ENCODE measurements at places on chromosomes 4 and X.

DNA sequence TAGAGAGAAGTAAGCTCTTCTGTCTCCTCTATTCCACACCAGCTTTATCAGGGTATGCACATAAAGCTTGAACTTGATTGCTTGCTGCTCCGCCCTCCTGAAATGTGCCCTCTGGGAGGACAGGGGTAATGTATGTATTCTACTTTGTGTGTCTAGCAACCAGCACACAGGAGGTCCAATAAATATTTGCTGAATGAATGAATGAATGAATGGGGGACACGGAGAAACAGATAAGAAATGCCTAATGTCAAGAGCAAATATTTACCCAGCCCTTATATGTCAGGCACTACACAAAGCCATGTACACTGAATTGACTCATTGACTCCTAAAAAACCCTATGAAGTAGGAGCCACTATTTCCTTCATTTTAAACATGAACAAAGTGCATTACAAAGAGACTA, 2.3 kb upstream of the MSL3 start:
- DNase-seq: no peak

DNA sequence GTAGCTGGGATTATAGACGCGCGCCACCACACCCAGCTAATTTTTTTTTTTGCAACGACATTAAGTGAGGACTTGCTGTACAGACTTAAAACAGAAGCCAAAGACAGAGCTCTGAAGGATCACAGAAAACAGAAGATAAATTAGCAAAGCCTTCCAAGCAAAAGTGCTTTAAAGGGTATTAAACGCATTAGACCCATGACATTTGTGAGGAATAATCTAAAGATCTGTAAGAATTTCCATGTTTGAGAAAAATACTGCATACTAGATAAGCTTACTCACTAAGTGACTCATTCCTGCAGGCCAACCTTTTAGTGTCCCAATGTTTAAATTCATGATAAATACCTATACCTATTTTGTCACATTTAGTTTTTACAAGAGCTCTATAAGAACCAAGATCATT, 27.4 kb downstream of the SMARCA1 start:
- no peak for DNase-seq

- DNase-seq: no peak
Observed at GRCh38 chr4:100960232-100960631, 387.1 kb downstream of the PPP3CA start.

DNA sequence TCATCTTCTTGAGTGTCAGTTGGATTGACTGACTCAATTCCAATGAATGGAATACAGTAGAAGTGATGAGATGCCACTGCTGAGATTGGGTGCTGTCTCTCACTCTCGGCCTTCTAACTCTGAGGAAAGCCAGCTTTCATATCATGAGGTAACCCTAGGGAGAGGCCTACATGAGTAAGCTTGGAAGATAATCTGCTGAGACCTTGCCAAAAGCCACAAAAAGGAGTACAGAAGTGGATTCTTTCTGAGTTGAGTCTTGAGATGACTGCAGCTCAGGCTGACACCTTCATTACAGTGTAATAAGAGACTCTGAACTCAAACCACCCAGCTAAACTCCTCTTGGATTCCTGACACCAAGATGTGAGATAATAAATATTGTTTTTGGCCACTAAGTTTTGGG, 537.4 kb upstream of the MAGEB18 start:
- no peak for DNase-seq

- no peak for DNase-seq
Observed at GRCh38 chr4:17115583-17115982, 217.1 kb upstream of the LDB2 start.

- no peak for DNase-seq
Observed at GRCh38 chr4:184824081-184824775, 1.5 kb downstream of the ACSL1 start.

GRCh38 chrX:153924149-153924861, 1.8 kb downstream of the ARHGAP4 start:
- DNase-seq: no peak

GRCh38 chr4:79178760-79179159, 147.1 kb downstream of the NAA11 start:
- no peak for DNase-seq

DNA sequence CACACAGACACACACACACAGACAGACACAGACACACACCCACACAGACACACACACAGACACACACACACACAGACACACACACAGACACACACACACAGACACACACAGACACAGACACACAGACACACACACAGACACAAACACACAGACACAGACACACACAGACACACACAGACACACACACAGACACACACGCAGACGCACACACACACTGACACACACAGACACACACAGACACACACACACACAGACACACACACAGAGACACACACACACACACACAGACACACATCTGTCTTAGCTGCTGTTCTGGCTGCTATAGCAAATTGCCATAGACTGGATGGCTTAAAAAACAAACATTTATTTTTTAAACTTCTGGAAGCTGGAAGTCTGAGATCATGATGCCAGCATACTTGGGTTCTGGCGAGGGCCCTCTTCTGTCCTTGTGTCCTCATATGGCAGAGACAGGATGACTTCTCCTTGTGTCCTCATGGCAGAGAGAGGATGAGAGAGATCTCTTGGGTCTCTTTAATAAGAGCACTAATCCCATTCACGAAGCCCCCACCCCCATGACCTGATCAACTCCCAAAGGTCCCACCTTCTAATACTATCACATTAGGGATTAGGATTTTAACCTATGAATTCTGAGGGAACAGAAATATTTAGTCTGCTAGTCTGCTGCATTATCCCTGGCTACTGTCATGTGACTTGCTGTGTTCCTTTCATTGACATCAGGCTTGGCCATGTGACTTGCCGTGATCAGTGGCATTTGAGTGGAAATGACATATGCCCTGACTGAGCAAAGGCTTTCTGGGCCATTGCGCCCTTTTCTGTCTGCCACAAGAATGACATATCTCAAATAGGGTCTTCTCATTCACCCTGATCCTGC, 32.7 kb upstream of the RASGEF1B start:
- no peak for DNase-seq

GRCh38 chrX:30228526-30228925, 1.9 kb upstream of the MAGEB3 start:
- DNase-seq: no peak

DNA sequence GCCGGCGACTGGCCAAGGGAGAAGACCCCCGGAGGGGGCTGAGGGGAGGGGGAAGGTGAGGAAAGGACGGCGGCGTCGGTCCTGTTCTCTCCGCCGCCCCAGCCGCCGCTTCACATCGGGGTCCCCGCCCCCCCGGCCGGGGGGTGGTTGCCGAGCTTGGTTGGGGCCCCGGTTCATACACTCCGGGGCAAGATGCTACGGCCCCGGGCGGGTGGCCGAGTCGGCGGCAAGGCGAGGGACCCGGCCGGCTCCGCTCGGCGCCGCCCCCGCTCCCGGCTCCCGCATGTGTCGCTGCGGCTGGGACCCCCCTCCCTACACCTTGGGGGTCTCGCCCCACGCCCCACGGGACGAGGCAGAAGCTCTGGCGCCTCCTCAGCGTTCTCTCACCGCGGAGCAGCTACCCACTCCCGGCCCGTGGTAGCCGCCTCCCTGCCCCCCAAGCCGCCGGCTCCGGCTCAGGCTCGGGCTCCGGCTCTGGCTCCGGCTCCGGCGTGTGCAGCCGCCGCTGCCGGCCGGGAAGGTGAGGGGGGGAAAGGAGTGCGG, 461 bp downstream of the FBXW7 start:
- DNase-seq: no peak

DNA sequence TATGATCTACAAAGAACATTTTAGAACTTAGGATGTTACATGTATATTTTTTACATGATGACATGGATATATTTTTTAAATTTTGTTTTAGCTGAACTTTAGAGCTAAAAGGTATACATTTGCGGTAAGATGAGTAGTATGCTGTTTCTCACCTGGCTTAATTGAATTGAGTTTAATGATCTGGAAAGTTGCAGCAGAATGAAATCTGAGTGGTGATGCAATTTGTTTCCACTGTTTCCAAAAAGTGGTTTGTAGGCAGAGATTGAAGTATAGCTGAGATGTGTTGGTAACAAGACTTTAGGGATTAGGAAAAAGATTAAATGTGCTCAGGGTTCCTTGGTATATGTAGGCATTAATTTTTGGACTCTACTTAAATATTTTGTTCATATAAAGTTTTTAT, 68.1 kb downstream of the HPF1 start:
- DNase-seq: no peak

- DNase-seq: no peak
Observed at GRCh38 chr4:155646001-155646400, 20.6 kb upstream of the GUCY1A1 start.

- no peak for DNase-seq
Observed at GRCh38 chr4:53147197-53147596, 218.7 kb downstream of the SCFD2 start.

DNA sequence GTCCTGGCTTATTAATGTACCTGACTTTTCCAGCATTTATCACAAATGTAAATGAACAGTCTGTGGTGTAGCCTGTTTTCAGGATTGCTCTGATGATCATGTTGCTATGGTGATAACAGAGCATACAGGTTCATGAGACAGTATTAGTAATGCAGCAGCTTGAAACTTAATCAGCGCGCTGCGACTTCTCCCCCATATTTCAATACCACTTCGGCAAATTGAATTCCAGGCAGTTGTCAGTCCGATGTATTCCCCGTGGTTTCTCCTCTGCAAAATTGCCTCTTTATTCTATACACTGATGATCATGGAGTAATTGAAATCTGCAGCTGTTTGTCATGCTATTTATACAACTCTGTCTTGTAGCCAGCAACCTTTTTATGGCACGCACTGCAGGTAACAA, 239.3 kb downstream of the C4orf33 start:
- no peak for DNase-seq

- DNase-seq: no peak
Observed at GRCh38 chrX:139484591-139484990, 45.9 kb upstream of the F9 start.

GRCh38 chr4:149136951-149137620, 678.6 kb downstream of the IQCM start:
- DNase-seq: no peak

DNA sequence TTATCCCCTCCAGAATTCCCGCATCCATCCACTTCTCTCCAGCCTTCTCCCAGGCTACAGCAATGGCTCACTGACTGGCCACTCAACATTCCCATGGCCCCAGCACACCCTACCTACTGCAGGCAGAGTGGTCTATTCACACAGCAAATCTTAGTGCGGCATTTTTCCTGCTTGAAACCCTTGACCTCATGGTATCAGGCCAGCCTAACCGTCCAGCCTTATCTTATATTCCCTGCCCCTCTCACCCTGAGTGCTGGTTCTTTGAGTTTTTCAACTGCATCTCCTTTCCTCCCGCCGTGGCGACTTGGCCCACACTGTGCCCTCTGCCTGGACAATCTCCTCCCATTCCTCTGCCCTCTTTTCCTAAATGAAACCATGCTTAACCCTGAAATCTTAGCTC, 10.0 kb upstream of the S100G start:
- no peak for DNase-seq

GRCh38 chr4:8932884-8933283, 61.2 kb upstream of the HMX1 start:
- DNase-seq: no peak

- no peak for DNase-seq
Observed at GRCh38 chr4:116736756-116737155, 348.6 kb downstream of the TRAM1L1 start.

DNA sequence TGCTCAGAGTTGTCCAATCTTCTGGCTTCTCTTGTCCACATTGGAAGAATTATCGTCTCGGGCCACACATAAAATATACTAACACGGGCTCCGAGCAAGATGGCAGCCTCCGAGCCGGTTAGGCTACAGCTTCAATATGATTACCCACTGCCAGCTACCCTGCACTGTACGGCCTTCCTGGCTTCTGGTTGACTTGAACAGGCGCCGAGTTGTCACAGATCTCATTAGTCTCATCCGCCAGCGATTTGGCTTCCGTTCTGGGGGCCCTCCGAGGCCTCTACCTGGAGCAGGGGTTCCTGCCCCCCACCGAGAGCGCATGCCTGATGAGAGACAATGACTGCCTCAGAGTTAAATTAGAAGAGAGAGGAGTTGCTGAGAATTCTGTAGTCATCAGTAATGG, 101.2 kb upstream of the NUDT6 start:
- no peak for DNase-seq

GRCh38 chrX:7432901-7433300, 284.9 kb upstream of the PUDP start:
- DNase-seq: no peak

DNA sequence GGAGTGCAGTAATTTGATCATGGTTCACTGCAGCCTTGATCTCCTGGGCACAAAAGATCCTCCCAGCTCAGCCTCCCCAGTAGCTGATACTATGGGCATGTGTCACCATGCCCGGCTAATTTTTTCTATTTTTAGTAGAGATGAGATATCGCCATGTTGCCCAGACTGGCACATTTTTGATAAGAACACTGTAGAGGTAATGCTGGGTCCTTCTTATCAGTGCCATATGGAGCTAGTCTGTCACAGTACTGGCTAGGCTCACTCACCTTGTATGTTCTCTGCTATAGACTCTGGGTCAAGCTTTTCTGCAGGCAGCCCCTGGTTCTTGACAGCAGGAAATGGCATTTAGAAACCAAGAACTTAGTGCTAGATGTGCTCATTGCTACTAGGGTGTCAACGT, 53.9 kb downstream of the BCOR start:
- no peak for DNase-seq

DNA sequence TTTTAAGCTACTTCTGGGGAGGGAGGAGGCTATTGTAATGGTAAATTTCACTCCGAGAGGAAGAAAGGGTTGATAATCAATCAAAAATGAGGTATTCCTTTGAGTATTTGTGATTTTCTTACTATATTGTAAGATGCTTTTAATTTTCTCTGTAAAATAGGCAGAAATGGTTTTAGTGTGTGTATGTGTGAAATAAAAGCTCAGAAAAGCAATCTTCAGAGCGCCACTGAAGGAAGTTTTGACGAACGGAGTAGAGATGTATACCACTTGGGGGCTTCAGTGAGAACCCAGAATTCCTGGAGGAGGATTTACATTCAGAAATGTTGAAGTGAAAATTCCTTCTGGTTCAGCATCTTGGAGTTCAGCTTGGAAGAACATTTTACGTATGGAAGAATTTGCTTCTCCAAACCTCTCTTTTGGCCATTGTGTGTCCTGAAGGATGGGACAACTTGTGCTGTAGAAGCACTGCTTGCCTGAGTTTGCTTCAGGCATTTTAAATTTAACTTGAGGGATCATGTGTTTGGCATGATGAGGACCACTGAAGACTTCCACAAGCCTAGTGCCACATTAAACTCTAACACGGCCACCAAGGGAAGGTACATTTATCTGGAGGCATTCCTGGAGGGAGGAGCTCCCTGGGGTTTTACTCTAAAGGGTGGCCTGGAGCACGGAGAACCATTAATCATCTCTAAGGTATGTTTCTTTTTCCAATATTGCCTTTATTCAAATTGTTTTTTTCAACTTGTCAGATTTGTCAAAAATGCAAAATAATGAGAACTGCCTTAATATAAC, 695 bp downstream of the SHROOM3 start:
- no peak for DNase-seq

GRCh38 chr4:48011722-48012121, 4.8 kb downstream of the CNGA1 start:
- DNase-seq: no peak

GRCh38 chr4:86050496-86050895, 309.4 kb downstream of the MAPK10 start:
- DNase-seq: no peak

- DNase-seq: no peak
Observed at GRCh38 chrX:48720577-48721250, 24.2 kb downstream of the SUV39H1 start.

Measured in AG04450 (cell line).